Activated naive CD8-positive, alpha-beta T cell treated with anti-CD3 and anti-CD28 coated beads for 36 hours (primary cell): ENCODE measurements at places on chromosomes 11 and 22.

DNA sequence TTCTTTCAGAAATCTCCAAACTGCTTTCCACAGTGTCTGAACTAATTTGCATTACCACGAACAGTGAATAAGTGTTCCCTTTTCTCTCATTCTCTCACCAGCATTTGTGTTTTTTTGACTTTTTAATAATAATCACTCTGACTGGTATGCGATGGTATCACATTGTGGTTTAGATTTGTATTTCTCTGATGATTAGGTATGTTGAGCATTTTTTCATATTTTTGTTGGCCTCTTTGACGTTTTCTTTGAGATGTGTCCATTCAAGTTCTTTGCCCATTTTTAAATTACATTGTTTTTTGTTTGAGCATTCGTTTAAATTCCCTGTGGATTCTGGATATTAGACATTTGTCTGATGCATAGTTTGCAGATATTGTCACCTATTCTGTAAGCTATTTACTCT is 1639.6 kb upstream of the TENM4 start:
- no peak for DNase-seq
- H3K36me3 ChIP-seq: no peaks in the 10 kb centered on the region
- no peak overlapping the region for H3K4me3 ChIP-seq
- no peak overlapping the region for H3K27ac ChIP-seq

DNA sequence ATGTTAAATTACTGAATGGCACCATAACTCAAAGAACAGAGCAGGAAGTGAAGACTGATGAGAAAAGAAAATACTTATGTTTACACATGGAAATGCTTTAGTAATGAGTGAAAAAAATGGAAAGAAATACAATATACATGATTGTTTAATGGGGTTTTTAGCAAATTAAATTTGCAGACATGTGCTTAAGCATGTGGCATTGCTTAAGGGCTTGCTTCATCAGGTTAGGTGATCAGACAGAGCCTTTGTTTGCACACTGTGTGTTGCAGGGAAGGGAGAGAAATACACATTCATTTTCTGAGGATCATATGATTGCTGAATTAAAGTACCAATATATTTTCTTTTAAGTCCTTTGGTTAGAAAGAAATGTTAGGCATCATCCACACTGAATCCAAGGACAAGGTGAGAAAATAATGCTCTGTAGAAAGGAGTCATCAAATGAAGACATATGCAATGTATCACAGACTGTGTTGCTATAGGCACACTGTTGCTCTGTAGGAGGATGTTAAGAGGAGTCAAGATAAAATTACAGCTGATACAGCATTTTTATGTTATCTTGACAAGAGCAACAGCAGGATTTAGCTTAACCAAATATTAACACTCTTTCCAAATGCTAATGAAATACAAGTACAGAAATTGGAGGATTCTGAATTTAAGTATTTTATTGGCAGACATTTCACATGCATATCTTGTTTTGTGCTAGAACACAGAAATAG is 23.4 kb upstream of the ARHGAP20 start:
- no peaks in the 10 kb centered on the region for H3K4me1 ChIP-seq
- H3K36me3 ChIP-seq: no peaks in the 10 kb centered on the region
- H3K27me3 ChIP-seq: peaks cover 22% of the 10 kb centered on the region
- no peak for DNase-seq

GRCh38 chr22:38835888-38836301 is 7.9 kb downstream of the NPTXR start:
- peaks cover 5% of the 10 kb centered on the region for H3K4me1 ChIP-seq
- DNase-seq: no peak
- no peaks in the 10 kb centered on the region for H3K36me3 ChIP-seq

GRCh38 chr11:10809373-10810160 is 841 bp upstream of the EIF4G2 start:
- H3K4me3 ChIP-seq: peak overlapping the region; percentile 96
- DNase-seq: no peak
- H3K36me3 ChIP-seq: peaks cover 44% of the 10 kb centered on the region
- peak overlapping the region; percentile 99 for H3K27ac ChIP-seq
- peaks cover 7% of the 10 kb centered on the region for H3K27me3 ChIP-seq

DNA sequence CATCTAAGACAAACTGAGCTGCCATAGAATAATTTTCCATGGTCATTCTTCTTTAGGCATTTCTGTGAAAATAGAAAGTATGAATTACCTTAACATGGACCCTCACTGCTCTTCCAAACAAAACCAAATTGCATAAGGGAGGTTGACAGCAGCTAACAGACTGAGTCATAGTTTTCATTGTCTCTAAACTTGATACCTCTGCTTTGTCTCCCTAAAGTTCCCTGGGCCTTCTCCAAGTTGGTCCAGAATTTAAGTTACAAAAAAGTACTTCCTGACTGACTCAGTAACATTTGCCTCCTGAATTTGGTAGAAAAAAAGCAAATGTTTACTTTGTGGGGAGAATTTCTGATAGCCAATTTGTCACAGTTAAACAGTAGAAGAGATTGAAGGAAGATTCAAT is 3.0 kb downstream of the OR8D1 start:
- no peak for DNase-seq
- no peaks in the 10 kb centered on the region for H3K4me1 ChIP-seq
- no peaks in the 10 kb centered on the region for H3K36me3 ChIP-seq
- H3K27ac ChIP-seq: no peak overlapping the region
- H3K27me3 ChIP-seq: peaks cover 8% of the 10 kb centered on the region

DNA sequence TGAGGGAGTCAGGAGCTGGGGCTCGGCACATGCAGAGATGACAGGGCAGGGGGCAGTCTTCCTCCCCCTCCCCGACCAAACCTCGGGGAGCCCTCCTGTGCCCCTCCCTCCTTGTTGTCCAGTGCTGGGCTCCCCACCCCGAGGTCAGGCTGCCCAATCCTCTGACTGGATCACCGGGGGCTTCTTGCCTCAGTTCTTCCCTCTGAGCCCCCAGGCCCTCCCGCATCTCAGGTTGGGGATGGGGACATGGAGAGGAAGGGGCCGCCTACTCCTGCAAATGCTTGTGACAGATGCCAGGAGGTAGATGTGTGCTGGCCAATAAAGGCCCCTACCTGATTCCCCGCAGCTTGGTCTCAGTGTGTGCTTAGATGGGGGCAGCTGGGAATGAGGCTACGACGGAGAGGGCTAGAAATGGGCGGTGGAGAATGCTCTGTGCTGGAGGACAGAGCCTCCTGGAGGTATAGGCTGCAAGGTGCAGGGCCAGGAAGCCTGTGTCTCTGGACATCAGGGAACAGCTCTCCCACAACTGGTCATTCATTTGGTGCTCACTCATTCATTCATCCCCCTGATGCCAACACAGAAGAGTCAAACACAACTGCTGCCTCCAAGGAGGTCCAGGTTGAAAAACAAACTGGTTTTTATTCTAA is 8.4 kb downstream of the RHBDD3 start:
- H3K27me3 ChIP-seq: no peaks in the 10 kb centered on the region
- DNase-seq: no peak
- H3K27ac ChIP-seq: no peak overlapping the region
- peaks cover 3% of the 10 kb centered on the region for H3K4me1 ChIP-seq

GRCh38 chr11:7595016-7595866 is 78.1 kb downstream of the CYB5R2 start:
- no peaks in the 10 kb centered on the region for H3K27me3 ChIP-seq
- H3K36me3 ChIP-seq: peaks cover 10% of the 10 kb centered on the region
- peaks cover 17% of the 10 kb centered on the region for H3K4me1 ChIP-seq
- H3K4me3 ChIP-seq: no peak overlapping the region
- H3K27ac ChIP-seq: no peak overlapping the region

- H3K4me3 ChIP-seq: no peak overlapping the region
- DNase-seq: no peak
- H3K27me3 ChIP-seq: no peaks in the 10 kb centered on the region
- no peak overlapping the region for H3K27ac ChIP-seq
- H3K36me3 ChIP-seq: no peaks in the 10 kb centered on the region
Observed at GRCh38 chr11:61697078-61697502, 16.9 kb downstream of the DAGLA start.

DNA sequence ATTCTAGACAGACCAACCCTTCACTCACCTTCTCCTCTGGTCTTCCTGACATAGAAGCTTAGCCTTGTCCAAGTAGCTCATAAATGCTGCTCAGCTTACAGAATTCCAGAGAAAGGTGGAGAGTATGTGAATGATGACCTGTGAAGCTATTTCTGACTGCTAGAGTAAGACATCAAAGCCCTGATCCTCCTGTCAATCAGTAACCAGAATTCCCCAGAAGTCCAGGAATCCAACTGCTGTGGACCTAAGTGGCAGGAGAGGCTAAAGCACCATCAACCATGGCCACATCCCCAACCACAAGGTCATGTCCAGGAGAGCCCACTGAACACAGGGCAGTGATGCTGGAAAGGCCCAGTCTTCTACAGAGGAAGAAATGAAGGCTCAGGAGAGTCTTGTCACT is 2.6 kb downstream of the OR51G2 start:
- H3K27ac ChIP-seq: no peak overlapping the region
- H3K36me3 ChIP-seq: no peaks in the 10 kb centered on the region
- DNase-seq: no peak
- no peaks in the 10 kb centered on the region for H3K4me1 ChIP-seq
- peaks cover 5% of the 10 kb centered on the region for H3K27me3 ChIP-seq
- H3K4me3 ChIP-seq: no peak overlapping the region

DNA sequence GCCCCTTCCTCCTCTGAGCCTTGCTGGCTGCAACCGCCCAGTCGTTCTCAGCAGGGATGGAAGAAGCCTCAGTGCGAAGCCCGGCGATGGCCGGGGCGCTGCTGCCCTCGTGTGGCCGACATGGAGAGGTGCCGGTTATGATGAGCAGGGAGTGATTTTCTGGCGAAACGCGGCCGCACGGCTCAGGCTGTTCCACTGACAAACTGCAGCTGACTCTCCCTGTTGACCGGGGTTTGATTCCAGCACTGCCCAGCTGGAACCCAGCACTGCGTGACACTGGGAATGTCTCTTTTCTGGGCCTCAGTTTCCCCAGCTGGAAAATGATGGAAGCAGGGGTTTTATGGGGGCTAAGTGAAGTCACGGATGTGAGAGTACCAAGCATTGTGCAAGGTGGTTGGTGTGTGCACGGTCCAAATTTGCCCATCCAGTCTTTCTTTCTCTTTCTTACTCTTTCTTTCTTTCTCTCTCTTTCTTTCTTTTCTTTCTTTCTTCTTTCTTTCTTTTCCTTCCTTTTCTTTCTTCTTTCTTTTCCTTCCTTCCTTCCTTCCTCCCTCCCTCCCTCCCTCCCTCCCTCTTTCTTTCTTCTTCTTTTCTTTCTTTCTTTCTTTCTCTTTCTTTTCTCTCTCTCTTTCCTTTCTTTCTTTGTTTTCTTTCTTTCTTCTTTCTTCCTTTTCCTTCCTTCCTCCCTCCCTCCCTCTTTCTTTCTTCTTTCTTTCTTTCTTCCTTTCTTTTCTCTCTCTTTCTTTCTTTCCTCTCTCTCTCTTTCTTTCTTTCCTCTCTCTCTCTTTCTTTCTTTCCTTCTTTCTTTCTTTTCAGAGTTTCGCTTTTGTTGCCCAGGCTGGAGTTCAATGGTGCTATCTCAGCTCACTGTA is 25.8 kb upstream of the MPPED1 start:
- no peak overlapping the region for H3K27ac ChIP-seq
- H3K4me1 ChIP-seq: peaks cover 6% of the 10 kb centered on the region
- DNase-seq: peak; percentile 78
- H3K4me3 ChIP-seq: no peak overlapping the region
- no peaks in the 10 kb centered on the region for H3K36me3 ChIP-seq
- H3K27me3 ChIP-seq: peaks cover 35% of the 10 kb centered on the region

DNA sequence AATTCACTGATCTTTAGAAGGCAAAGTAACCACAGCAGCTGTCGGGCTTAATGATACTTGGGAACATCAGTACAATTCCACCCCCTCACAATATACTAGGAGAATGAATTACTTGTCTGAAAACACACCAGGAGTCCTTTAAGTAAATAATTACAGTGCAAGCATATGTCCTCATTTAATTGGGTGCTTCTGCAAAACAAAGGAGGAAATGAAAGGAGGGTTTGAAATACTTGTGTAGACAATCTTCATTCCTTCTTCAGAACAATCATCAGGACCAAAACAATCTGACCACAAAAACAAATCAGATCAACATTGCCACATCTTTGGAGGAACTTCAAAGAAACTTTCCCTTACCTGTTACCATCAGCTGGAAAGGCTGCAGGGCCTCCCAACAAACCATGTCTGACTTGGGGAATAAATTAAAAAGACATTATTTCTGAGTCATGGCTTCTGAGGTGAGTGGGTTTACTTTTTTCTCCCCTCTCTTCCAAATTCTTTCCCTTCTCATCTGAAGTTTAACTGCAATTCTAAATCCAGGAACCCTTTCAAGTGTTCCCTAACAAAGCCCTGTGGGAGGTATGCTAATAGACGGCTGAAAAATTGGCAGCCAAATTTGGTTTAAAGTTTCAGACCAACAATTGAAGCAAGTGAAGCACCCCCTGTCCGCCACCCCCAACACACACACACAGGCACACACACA is 12.5 kb upstream of the CCDC117 start:
- no peak overlapping the region for H3K4me3 ChIP-seq
- H3K36me3 ChIP-seq: peaks cover 4% of the 10 kb centered on the region
- no peak for DNase-seq

- no peaks in the 10 kb centered on the region for H3K4me1 ChIP-seq
- no peak overlapping the region for H3K4me3 ChIP-seq
- no peak for DNase-seq
- no peaks in the 10 kb centered on the region for H3K27me3 ChIP-seq
- no peaks in the 10 kb centered on the region for H3K36me3 ChIP-seq
- no peak overlapping the region for H3K27ac ChIP-seq
Observed at GRCh38 chr11:126764231-126764630, 236.3 kb downstream of the KIRREL3 start.
